Activated CD4-positive, alpha-beta memory T cell treated with anti-CD3 and anti-CD28 coated beads, Interleukin-2, amount 10 ng/mL, durations not matched to agents 7 days and 5 days (primary cell): ENCODE measurements at places on chromosomes 12 and 14.

DNA sequence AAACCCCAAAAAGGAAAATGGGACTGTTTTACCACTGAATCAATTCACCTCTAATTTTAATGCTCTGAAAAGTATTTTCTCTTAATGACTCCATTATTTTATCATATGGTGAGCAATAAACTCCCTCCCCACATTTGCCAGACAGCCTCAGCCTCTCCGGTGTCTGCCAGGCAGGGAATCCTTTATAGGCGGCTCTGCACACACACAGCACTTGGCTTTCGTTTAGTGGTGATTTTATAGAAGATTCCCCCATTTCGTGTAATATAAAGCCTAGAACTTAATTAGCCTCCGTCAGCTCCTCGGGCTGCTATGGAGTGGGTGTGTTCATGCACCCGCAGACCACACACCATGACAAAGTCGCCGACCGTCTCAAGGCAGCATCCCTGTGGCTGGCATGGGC, 10.1 kb upstream of the C14orf180 start:
- no peak for DNase-seq
- no peak overlapping the region for H3K4me3 ChIP-seq
- H3K4me1 ChIP-seq, result no peaks in the 10 kb centered on the region
- no peak overlapping the region for H3K27ac ChIP-seq
- no peaks in the 10 kb centered on the region for H3K27me3 ChIP-seq

GRCh38 chr12:87847147-87847546, 182.1 kb downstream of the C12orf50 start:
- H3K27me3 ChIP-seq, result no peaks in the 10 kb centered on the region
- H3K27ac ChIP-seq, result no peak overlapping the region
- no peaks in the 10 kb centered on the region for H3K4me1 ChIP-seq
- H3K36me3 ChIP-seq, result no peaks in the 10 kb centered on the region
- no peak overlapping the region for H3K4me3 ChIP-seq

GRCh38 chr14:68279437-68279720, 459.8 kb downstream of the RAD51B start:
- no peak overlapping the region for H3K27ac ChIP-seq
- no peaks in the 10 kb centered on the region for H3K27me3 ChIP-seq
- no peak for DNase-seq

DNA sequence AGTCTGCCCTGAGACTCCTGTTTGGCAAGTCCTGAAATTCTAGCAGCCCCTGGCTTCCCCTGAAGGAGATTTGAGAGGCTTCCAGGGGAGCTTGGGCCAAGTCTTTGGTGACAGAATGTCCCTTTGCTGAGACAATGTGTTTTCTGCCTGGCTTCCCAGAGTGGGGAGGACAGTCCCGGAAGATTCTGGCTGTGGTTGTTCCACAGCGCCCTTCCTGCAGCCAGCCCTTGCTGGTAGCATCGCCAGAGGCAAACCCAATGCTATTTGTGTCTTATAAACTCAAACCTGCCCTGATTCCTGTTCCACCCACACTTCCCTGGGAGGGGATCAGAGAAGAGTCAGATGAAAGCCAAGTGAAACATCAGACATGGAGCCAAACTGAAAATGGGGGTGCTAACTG, 56.4 kb upstream of the OAS1 start:
- no peak overlapping the region for H3K4me3 ChIP-seq
- peaks cover 15% of the 10 kb centered on the region for H3K27me3 ChIP-seq
- H3K36me3 ChIP-seq, result no peaks in the 10 kb centered on the region
- no peak for DNase-seq
- H3K4me1 ChIP-seq, result no peaks in the 10 kb centered on the region

GRCh38 chr12:24600551-24600950, 348.4 kb downstream of the BCAT1 start:
- H3K27me3 ChIP-seq, result no peaks in the 10 kb centered on the region
- H3K4me1 ChIP-seq, result peaks cover 7% of the 10 kb centered on the region
- H3K36me3 ChIP-seq, result no peaks in the 10 kb centered on the region
- DNase-seq, result no peak
- H3K4me3 ChIP-seq, result no peak overlapping the region

- peaks cover 11% of the 10 kb centered on the region for H3K36me3 ChIP-seq
- H3K27ac ChIP-seq, result peak overlapping the region; percentile 79
- peaks cover 14% of the 10 kb centered on the region for H3K4me1 ChIP-seq
- H3K4me3 ChIP-seq, result no peak overlapping the region
Observed at GRCh38 chr14:99055816-99056215, 216.2 kb downstream of the BCL11B start.

- DNase-seq, result no peak
- H3K4me3 ChIP-seq, result no peak overlapping the region
- H3K27ac ChIP-seq, result no peak overlapping the region
- no peaks in the 10 kb centered on the region for H3K36me3 ChIP-seq
Observed at GRCh38 chr12:100920493-100920892, 125.9 kb downstream of the ANO4 start.

GRCh38 chr12:124557518-124558223, 9.7 kb downstream of the NCOR2 start:
- no peak for DNase-seq
- no peak overlapping the region for H3K4me3 ChIP-seq
- H3K27ac ChIP-seq, result no peak overlapping the region
- H3K36me3 ChIP-seq, result no peaks in the 10 kb centered on the region
- H3K27me3 ChIP-seq, result no peaks in the 10 kb centered on the region
- H3K4me1 ChIP-seq, result peaks cover 3% of the 10 kb centered on the region
